PC-9 (cell line): ENCODE measurements at places on chromosomes 11 and 22. TPM values are rescaled to one million over a fixed set of nuclear protein-coding genes. Genes with fewer than 3 reads are reported as not detected.
A peak's percentile ranks its signal among the peaks of the same experiment; 100 is the strongest.

The CHRM1 gene
- total RNA-seq: not detected in 2 replicates

The CENATAC gene
- total RNA-seq: 61.7 and 73.9 TPM in 2 replicates

The TPP1 gene
- 31.4 and 46.7 TPM in 2 replicates for total RNA-seq

The MS4A8 gene
- total RNA-seq: not detected in 2 replicates

The C22orf42 gene
- not detected in 2 replicates for total RNA-seq

The ACCSL gene
- not detected in 2 replicates for total RNA-seq

The MCM5 gene
- 71.7 and 115 TPM in 2 replicates for total RNA-seq

The PHETA2 gene
- total RNA-seq: 4.5 TPM in 2 replicates

The APOBEC3H gene
- 1.5 and 2.5 TPM in 2 replicates for total RNA-seq

- H3K36me3 ChIP-seq: no peaks in the 10 kb centered on the region
- H3K27me3 ChIP-seq: no peaks in the 10 kb centered on the region
- no peaks in the 10 kb centered on the region for H3K4me1 ChIP-seq
- DNase-seq: no peak
- no peak overlapping the region for H3K4me3 ChIP-seq
- H3K27ac ChIP-seq: no peak overlapping the region
Measured at GRCh38 chr11:58763120-58763490, 31.4 kb upstream of the GLYAT start.

DNA sequence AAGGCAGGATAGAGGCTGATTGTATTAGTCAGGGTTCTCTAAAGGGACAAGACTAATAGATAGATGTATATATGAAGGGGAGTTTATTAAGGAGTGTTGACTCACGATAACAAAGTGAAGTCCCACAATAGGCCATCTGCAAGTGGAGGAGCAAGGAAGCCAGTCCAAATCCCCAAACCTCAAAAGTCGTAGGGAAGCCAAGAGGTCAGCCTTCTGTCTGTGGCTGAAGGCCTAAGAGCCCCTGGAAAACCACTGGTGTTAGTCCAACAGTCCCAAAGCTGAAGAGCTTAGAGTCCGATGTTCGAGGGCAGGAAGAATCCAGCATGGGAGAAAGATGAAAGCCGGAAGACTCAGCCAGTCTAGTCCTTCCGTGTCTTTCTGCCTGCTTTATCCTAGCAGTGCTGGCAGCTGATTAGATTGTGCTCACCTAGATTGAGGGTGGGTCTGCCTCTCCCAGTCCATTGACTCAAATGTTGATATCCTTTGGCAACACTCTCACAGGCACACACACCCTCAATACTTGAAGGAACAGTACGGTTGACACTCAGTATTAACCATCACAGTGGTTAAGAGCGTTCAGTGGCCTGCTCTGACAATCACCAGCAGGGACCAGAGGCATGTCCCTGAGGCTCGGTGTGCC, 135.6 kb downstream of the CSNK2A3 start:
- H3K4me3 ChIP-seq: no peak overlapping the region
- H3K27me3 ChIP-seq: peaks cover 25% of the 10 kb centered on the region
- H3K4me1 ChIP-seq: no peaks in the 10 kb centered on the region

DNA sequence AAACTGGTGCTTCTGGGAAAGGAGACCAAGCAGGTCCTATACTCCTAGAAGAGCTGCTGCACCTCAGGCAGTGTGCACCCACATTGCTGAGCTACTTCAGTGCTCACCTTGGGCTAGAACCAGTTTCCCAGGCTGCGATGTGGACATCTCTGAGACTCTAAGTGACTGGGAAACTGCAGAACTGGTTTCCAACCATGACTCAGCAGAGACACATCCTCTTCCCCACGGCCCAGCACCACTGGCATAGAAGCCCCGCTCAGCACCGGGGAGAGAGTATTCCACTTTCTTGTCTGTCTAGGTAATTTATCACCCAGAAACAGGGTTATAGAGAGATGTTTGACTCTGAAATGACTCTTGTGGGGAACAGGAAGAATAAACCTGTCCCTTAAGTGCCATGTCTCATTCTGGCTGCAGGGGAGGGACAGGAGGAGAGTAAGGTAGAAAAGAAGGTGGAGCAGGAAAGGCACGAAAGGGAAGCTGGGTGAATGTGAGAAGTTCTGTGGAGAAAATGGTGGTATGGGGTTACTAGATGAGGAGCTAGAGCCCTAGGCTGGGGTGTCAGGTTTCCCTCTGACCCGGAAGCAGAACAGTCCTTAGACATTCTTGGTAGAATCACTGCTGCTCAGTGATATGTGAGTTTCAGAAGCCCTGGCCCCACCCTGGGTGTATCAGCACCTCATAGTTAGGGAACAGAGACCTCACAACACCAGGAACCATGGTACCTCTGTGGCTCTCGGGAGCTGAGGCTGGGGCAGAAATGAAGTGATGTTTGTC, 340.4 kb upstream of the NCAM1 start:
- DNase-seq: peak; percentile 93
- H3K4me3 ChIP-seq: peak overlapping the region; percentile 12; the same call in 1 of the 2 replicates
- H3K36me3 ChIP-seq: no peaks in the 10 kb centered on the region
- peaks cover 17% of the 10 kb centered on the region for H3K4me1 ChIP-seq
- H3K27me3 ChIP-seq: no peaks in the 10 kb centered on the region
- peak overlapping the region; percentile 83 for H3K27ac ChIP-seq

GRCh38 chr22:45572444-45572843, 69.8 kb downstream of the FBLN1 start:
- peaks cover 14% of the 10 kb centered on the region for H3K4me1 ChIP-seq
- H3K4me3 ChIP-seq: no peak overlapping the region
- H3K27ac ChIP-seq: peak overlapping the region; percentile 56
- peaks cover 15% of the 10 kb centered on the region; the same call in 1 of the 2 replicates for H3K36me3 ChIP-seq

DNA sequence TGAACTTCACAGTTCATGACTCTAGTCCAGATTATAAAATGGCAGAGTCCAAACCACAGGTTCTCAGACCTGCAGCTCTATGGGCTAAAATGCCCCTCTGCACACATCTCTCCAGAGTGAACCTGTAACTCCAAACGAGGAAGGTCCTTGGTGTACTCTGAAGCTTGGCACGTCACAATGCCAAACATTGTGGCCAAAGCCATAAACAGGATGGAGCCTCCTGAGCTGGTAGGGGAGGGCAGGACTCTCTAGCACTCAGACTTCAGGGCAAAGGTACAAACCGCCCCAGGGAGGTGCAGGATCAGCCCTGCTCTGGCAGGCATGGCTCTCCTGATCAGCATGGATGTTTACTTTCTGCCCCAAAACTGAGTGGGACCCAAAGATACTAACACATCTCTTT, 2.3 kb downstream of the SCUBE2 start:
- no peak for DNase-seq
- H3K4me3 ChIP-seq: no peak overlapping the region
- H3K36me3 ChIP-seq: no peaks in the 10 kb centered on the region
- H3K27me3 ChIP-seq: no peaks in the 10 kb centered on the region
- no peak overlapping the region for H3K27ac ChIP-seq
- H3K4me1 ChIP-seq: no peaks in the 10 kb centered on the region

- no peak for DNase-seq
- H3K36me3 ChIP-seq: no peaks in the 10 kb centered on the region
- H3K4me1 ChIP-seq: peaks cover 11% of the 10 kb centered on the region
- no peaks in the 10 kb centered on the region for H3K27me3 ChIP-seq
- no peak overlapping the region for H3K27ac ChIP-seq
Measured at GRCh38 chr11:65356394-65356972, 1.9 kb downstream of the TIGD3 start.

DNA sequence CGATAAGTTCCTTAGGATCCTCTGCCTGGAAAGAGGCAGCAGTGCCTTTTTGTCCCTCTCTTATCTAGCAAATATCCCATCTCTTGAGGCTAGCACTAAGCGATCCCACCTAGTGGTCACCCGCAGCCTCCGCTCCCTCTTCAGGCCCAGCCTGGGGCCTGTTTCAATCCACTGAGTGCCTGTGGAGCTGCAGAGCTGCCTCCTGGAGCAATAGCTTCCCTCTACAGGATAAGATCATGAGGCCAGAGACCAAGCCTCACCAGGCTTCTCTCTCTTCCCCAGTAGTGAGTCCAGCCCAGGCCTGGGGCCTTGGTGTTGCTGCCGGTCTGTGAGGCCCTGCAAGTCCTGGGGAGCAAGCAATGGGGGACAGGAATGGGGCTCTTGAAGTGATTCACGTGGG, 65.8 kb downstream of the SLC22A12 start:
- no peak overlapping the region for H3K27ac ChIP-seq
- no peaks in the 10 kb centered on the region for H3K36me3 ChIP-seq
- H3K4me3 ChIP-seq: no peak overlapping the region
- H3K27me3 ChIP-seq: no peaks in the 10 kb centered on the region

- DNase-seq: peak; percentile 62
- no peaks in the 10 kb centered on the region for H3K27me3 ChIP-seq
- H3K4me1 ChIP-seq: no peaks in the 10 kb centered on the region
- H3K4me3 ChIP-seq: no peak overlapping the region
Measured at GRCh38 chr11:59283825-59284772, 71.4 kb upstream of the MPEG1 start.

DNA sequence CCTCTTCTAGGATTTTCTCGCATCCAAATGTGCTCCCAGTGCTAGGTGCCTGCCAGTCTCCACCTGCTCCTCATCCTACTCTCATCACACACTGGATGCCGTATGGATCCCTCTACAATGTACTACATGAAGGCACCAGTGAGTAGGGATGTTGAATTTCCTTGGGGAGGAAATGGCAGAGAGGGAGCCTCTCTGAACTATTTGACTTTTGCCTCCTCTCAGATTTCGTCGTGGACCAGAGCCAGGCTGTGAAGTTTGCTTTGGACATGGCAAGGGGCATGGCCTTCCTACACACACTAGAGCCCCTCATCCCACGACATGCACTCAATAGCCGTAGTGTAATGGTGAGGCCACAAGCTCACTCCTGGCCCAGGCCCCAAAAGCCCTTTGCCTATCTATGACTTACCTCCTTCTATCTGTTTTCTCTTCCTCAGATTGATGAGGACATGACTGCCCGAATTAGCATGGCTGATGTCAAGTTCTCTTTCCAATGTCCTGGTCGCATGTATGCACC, 2.5 kb downstream of the TAF10 start:
- no peaks in the 10 kb centered on the region for H3K27me3 ChIP-seq
- no peak overlapping the region for H3K4me3 ChIP-seq
- H3K4me1 ChIP-seq: peaks cover 32% of the 10 kb centered on the region
- peaks cover 4% of the 10 kb centered on the region; the same call in 1 of the 2 replicates for H3K36me3 ChIP-seq
- DNase-seq: no peak
- no peak overlapping the region for H3K27ac ChIP-seq

DNA sequence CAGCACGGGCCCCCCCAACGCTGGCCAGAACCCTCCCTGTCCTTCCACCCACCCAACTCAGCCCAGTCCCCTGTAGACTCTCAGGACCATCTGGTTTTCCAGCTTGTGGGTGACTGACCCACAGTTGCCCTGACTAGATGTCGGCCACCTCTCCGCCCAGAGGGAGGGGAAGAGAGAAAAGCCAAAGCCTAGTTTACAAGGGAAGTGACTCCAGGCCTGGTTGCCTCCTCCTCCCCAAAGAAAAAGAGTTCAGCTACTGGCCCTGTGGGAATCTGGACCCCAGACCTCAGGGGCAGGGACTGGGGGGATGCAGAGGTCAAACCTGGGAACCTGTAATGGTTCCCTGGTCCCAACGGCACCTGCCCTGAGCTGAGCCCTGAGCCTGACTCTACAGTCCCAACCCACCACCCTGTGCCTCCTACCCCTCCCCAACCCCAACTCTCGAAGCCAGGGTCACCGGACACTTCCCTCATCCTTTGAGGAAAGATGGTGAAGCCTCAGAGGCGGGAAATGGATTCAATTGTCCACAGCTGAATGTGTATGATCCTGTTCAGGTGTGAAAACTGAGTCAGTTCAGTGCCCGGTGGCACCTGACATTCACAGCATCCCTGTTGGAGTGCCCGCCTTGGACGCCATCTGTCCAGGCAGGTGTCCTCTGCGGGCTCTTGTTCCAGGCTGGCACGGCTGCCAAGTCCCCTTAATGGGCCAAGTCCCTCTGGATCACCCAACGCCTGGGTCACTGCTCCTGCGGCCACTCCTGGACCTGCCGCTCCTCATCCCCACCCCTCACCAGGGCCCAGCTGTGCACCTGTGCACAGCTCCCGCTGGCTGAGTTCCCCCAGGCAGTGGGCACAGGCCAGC, 21.0 kb upstream of the WNT7B start:
- H3K36me3 ChIP-seq: no peaks in the 10 kb centered on the region

GRCh38 chr11:12807621-12808020, 133.4 kb downstream of the TEAD1 start:
- no peak for DNase-seq
- no peaks in the 10 kb centered on the region for H3K27me3 ChIP-seq
- peaks cover 40% of the 10 kb centered on the region for H3K4me1 ChIP-seq
- H3K4me3 ChIP-seq: no peak overlapping the region
- H3K27ac ChIP-seq: no peak overlapping the region
- H3K36me3 ChIP-seq: no peaks in the 10 kb centered on the region

DNA sequence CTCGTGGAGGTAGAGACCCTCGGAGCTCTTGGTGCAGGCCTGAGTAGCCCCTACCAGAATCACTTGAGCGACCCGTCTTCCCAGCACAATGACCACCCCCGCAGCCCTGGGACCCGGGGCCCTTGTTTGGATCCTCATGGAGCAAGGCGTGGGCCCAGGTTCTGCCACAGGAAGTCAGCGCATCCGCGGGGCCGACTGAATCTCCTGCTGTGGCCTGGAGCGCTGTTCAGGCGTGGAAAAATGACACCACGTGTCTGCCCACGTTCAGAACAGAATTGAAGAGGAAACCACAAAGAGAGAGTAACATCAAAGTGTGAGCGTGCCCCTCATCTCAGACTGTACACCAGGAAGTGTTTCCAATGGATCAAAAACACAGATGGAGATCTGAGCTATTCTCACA, 1479.2 kb downstream of the TBC1D22A start:
- no peak overlapping the region for H3K4me3 ChIP-seq
- H3K27ac ChIP-seq: no peak overlapping the region
- H3K4me1 ChIP-seq: no peaks in the 10 kb centered on the region
- no peaks in the 10 kb centered on the region for H3K36me3 ChIP-seq
- peaks cover 100% of the 10 kb centered on the region for H3K27me3 ChIP-seq

DNA sequence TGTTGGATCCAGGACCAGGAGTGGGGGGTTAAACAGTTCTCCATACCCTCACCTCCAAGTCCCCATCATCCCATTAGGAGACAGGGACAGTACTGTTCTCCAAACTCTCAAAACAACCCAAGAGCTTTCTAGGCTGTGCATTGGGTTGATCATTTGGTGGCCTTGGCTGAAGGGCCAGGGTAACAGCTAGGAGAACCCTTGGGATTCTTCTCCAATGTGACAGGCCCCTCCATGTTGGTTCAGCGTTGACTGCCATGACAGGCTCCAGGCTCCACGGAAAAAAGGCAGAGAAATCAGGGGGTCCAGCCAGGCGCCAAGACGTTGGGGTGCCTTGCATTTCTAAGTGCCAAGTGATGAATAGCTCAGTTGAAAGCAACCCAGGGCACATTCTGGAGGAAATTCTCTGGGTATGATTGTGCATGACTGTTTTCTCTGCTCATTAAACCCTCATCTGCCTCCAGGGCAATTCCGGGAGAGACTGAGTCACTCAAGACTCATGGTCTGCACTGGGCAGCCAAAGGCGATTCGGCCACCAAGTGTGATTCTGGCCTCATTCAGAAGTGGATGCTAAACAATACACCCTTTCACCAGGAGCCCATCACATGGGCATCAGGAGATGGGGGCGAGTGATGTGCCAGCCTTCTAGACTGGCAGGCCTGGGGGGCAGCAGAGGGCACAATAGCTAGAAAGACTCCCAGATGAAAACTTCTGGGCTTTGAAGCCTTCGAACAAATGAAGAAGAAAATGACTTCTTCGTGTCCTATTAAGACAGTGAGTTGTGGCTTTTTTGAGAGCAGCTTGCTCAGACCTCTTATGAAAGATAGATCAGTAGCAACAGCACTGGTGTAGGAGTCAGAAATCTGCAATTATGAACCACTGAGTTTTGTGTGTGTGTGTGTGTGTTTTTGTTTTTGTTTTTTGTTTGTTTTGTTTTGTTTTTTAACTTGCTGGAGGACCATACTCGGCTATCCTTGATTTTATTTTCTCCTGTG, 27.7 kb downstream of the CD44 start:
- peak overlapping the region; percentile 36 for H3K4me3 ChIP-seq
- peaks cover 83% of the 10 kb centered on the region for H3K36me3 ChIP-seq
- DNase-seq: peak; percentile 90
- no peaks in the 10 kb centered on the region for H3K27me3 ChIP-seq
- peak overlapping the region; percentile 94 for H3K27ac ChIP-seq
- H3K4me1 ChIP-seq: peaks cover 100% of the 10 kb centered on the region
